Left kidney (tissue), 8 donors: ENCODE measurements at places on chromosomes 5 and 9.

DNA sequence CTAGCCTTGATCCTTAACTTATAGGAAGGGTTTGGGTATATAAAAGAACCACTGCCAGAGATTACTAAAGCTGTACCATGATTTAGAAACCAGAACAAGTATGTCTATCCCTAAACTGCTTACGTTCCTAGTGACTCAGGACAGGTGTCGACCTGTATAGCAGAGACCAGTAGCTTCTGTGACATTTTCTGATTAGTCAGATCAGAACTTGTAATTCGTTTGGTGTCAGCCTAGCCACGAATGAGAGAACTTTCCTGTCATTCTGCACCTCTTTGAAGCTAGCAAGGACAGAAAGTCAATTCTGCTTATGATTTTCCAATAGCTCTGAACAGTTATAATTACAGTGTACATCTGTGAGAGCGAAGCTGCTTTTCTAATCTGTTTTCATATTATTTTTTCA lies 39.5 kb downstream of the PRKACG start:
- DNase-seq: no peak

- DNase-seq: no peak
Measured at GRCh38 chr9:137482094-137482781, 23.1 kb upstream of the NSMF start.

DNA sequence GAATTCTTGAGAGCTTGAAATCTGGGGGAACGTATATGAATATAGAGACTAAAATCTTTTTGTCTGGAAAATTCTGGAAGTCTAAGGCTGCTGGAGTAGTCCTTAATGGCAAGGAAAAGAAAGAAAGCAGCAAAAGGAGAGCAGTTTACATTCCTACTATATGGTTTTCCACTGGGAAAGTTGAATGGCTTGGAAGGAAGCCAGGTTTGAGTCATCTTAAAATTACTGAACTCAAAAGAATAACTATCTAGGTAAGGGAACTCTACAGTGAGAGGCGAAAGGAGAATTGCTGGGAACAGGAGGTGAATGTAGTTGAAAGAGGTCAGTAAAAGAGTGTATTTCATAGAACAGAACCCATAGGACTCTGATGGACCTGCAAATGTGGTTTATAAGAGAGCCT lies 258.1 kb upstream of the EDIL3 start:
- no peak for DNase-seq

DNA sequence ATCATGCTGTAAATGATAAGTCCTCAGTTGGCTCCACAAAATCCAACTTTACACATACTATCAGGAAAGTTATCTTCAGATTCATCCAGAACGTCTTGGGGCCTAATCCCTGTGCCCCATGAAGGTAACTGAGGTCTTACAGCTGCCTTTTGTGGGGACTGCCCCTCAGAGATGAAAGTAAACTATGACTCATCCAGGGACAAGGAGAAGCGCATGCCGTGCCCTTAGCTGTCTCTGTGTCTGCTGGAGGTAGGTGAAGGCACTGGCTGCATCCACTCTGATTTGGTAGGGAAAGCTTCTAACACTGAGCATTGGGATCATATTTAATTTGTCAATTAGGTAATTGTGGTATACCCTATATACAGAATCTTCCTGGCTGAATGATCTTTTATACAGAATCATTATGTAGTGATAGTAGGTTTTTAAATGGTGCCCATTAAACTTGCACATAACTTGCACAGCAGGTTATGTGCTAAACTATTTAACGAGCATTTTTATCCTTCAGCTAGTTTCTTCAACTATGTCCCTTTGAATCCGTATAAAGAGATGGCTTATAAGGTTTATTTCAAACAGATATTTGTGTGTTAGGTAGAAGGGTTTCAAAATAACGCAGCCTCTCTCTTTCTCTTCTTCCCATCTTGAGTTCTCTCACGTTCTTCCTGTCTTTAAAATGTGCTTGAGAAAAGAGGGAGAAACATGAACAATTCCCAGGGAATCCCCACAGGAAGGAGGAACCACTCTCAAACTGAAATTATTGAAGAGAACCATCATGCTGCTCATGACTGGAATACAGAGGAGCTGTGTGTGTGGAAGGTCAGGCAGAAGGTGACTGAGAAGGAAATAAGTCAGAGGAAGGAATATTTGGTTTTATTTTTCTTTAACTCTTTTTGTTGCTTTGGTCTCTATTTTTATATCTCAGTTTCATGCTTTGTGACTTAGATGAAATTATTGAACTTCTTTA lies 250.9 kb downstream of the CD180 start:
- no peak for DNase-seq

DNA sequence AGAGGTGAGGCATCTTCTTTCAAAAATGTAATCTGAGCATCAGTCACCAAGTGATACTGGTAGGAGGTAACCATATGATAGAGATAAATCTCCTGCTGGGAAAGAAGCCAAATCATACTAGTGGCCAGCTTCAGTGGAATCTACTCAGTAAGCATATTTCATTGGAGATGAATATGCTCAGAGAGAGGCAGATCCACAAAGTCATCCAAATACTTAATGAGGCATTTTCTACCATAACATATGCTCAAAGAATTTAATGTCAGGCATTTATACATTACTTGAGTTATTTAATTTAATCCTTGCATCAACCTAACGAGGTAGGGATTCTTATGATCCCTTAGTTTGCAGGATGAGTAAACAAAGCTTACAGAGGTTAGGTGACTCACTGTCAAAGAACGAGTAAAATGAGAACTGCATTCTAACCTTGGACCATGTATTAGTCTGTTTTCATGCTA lies 50.9 kb upstream of the DMRTA1 start:
- no peak for DNase-seq

GRCh38 chr5:67178085-67178484 lies 18.5 kb downstream of the CD180 start:
- no peak for DNase-seq

- no peak for DNase-seq
Measured at GRCh38 chr5:179278119-179278518, 67.1 kb downstream of the ADAMTS2 start.

- no peak for DNase-seq
Measured at GRCh38 chr9:35406183-35406959, 83.5 kb upstream of the RUSC2 start.

- DNase-seq: no peak
Measured at GRCh38 chr5:168110384-168110783, 181.1 kb upstream of the WWC1 start.

GRCh38 chr5:7586480-7586879 lies 190.5 kb downstream of the ADCY2 start:
- DNase-seq: no peak

DNA sequence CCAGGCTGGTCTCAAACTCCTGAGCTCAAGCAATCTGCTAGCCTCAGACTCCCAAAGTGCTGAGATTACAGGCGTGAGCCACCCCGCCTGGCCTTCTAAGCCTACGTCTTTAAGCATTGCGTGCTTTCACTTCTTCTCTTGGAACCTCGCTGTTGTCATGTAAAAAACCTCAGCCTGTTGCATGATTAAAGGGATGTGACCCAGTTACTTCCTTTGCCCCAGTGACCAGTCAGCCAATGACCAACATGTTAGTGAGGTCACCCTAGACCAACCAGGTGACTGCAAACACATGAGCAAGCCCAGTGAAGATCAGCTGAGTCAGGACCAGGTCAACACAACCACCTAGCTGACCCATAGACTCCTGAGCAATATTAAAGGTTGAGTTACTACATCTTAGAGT lies 10.5 kb downstream of the KIF4B start:
- DNase-seq: no peak

GRCh38 chr5:156121234-156121633 lies 205.7 kb upstream of the SGCD start:
- DNase-seq: no peak

GRCh38 chr9:80811003-80811402 lies 878.3 kb downstream of the TLE1 start:
- no peak for DNase-seq

DNA sequence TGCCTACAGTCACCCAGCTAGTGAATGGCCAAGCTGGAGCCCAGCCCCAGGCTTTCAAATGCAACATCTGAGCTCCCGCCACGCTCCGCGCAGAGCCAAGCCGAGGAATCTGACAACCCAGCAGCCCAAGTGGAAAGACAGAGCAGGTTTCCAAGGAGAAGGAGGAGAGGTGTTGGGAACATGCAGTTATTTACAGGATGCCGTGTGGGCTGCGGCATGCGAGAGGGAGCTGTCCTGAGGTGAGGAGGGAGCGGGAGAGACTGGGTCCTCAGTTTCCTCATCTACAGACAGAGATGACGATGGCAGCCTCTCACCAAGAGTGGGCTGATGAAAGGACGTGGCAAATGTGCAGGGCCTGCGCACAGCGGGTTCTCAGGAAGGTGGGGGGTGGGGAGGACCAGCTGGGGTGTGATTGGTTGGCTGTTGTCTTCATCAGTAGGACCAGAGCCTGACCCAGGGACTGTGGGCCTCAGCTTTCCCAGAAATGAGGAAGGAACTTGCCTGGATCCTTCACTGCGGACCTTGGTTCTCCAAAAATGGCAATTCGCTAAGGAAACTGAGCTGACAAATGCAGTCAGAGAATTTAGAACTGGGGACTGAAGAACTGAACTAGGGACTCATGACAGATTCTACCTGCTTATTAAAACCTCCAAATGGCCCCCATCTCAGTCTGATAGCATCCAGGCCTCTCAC lies 14.8 kb upstream of the CPLX2 start:
- no peak for DNase-seq

DNA sequence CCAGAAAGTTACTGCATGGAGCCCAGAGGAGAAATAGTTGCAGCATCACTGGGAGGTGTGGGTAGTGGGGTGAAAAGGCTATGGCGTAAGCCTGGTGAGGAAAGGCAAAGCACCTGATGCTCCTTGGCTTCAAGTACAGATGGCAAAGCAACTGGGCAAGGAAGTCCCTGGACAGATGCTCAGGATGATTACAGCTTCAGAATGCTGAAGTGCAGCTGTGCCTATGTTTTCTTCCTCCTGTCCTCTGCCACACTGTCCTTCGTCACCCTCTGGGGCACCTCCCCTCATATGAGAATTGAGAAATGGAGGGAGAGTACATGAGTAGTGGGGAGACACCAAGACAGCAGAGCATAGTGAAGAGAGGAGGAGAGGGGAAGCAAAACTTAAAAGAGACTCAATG lies 328.0 kb downstream of the PDE4D start:
- DNase-seq: no peak

DNA sequence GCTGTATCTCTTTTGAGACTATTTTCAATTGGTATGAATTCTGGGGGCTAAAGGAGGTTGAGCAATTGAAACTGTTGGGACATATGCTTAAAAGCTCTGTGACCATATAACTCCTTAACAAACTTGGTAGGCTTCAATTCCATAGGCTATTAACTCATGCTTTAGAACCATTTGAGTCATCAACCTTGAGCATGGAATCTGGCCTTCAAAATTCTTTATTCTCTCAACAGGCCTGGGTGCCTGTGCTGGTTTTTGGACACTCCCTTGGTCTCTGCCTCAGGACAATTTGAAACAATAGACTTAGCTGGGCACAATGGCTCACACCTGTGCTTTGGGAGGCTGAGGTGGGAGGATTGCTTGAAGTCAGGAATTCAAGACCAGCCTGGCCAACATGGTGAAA lies 61.4 kb upstream of the EPB41L4A start:
- no peak for DNase-seq

GRCh38 chr5:54230936-54231685 lies 79.3 kb downstream of the ARL15 start:
- no peak for DNase-seq

- no peak for DNase-seq
Measured at GRCh38 chr9:694403-695154, 146.9 kb upstream of the DMRT1 start.

DNA sequence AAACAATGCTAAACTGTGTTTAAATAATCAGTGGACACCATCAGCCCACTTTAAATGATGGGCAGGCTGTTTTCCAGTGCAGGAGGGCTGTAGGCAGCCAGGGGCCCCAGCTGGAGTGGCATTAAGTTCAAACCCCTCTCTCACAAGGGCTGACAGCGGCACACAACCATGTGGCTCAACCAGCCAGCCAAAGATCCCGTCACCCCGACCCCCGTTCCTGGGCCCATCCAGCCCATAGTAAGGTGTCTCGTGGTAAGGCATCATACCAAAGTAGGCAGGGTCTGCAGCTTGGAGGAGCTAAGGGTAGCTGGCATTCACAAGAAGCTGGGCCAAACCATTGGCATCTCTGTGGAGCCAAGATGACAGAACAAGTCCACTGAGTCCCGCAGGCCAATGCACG lies 24.9 kb downstream of the BTNL9 start:
- DNase-seq: no peak
